ENCODE measurements at places on chromosomes 3 and 15. TPM values are rescaled to one million over a fixed set of nuclear protein-coding genes. Genes with fewer than 3 reads are reported as not detected.

DNA sequence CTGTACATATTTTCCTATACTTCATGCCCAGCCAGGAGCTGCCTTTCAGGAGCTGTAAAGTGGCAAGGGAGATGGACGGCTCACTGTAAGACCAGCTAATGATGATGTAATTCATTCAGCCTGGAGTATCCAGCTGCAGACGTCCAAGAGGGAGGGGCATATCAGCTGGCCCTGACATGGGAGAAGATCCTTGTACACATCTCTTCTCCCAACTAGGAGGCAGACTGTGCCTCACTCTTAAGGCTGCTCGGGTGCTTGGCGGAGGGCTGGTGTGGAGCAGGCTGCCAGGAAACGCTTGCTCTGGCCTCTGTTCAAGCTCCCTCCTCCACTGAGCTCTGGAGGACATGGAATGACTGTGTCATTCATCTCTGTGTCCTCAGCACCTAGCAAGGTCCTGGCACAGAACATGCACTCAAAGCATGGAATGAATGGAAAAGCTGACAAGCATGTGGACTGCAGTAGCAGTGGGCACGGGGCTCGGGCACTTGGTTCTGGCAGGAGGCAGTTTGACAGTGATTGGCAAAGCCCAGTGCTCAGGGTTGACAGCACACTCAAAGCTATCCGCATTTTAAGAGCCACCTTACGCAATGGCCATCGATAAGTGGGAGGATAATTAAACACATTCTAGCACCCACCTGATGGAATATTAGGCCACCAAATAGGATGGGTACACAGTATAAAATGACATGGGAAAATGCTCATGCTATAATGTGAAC is 72.4 kb downstream of the TBC1D2B start:
- peaks cover 36% of the 10 kb centered on the region for H3K36me3 ChIP-seq
- H3K4me3 ChIP-seq = no peak overlapping the region
- peak overlapping the region; percentile 47 for H3K27ac ChIP-seq

GRCh38 chr3:129837065-129837642 is 56.4 kb downstream of the TMCC1 start:
- H3K27ac ChIP-seq = no peak overlapping the region
- no peaks in the 10 kb centered on the region for H3K4me1 ChIP-seq
- no peaks in the 10 kb centered on the region for H3K36me3 ChIP-seq
- H3K4me3 ChIP-seq = no peak overlapping the region

Gene CCR4
- total RNA-seq = 0.33 TPM

- no peaks in the 10 kb centered on the region for H3K36me3 ChIP-seq
- DNase-seq = no peak
- H3K4me1 ChIP-seq = no peaks in the 10 kb centered on the region
- no peak overlapping the region for H3K4me3 ChIP-seq
- no peaks in the 10 kb centered on the region for H3K27me3 ChIP-seq
Observed at GRCh38 chr3:167872941-167873340, 137.4 kb downstream of the SERPINI1 start.

GRCh38 chr15:94793641-94794040 is 562.3 kb downstream of the MCTP2 start:
- H3K27me3 ChIP-seq = no peaks in the 10 kb centered on the region
- no peak overlapping the region for H3K27ac ChIP-seq
- H3K4me1 ChIP-seq = no peaks in the 10 kb centered on the region
- H3K36me3 ChIP-seq = no peaks in the 10 kb centered on the region
- no peak for DNase-seq
- H3K4me3 ChIP-seq = no peak overlapping the region

- H3K4me3 ChIP-seq = no peak overlapping the region
- no peaks in the 10 kb centered on the region for H3K36me3 ChIP-seq
- no peaks in the 10 kb centered on the region for H3K27me3 ChIP-seq
- no peak overlapping the region for H3K27ac ChIP-seq
Observed at GRCh38 chr15:31266712-31267111, 59.9 kb upstream of the KLF13 start.

Gene SEMA3F
- total RNA-seq = 18.7 TPM

Gene RARRES1
- total RNA-seq = 10.0 TPM
